ENCODE measurements at places on chromosomes 1 and 21.

- DNase-seq: no peak
- no peaks in the 10 kb centered on the region for H3K36me3 ChIP-seq
- no peak overlapping the region for H3K4me3 ChIP-seq
- peaks cover 28% of the 10 kb centered on the region for H3K27me3 ChIP-seq
Observed at GRCh38 chr1:2530513-2531361, 674 bp upstream of the HES5 start.

GRCh38 chr1:20093940-20094391 lies 24.0 kb downstream of the PLA2G5 start:
- H3K36me3 ChIP-seq: no peaks in the 10 kb centered on the region
- peaks cover 4% of the 10 kb centered on the region for H3K27me3 ChIP-seq
- H3K4me3 ChIP-seq: no peak overlapping the region
- no peak for DNase-seq

DNA sequence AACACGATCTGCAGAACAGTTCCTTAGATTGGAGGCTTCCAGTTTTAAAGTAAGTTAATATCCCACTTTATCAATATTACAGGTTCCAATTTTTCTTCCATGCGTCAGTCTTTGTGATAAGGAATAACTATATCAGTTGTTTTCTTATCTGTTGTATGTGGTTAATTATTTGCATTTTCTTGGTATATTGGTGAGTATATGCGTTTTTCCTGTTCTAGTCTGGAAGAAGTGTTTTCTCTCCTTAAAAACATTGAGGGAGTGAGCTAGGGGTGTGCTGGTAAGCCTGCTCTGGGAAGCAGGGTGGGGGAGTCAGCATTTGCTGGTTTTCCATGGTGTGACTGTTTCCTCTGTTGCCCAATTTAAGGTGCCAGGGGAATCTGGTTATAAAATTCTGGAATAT lies 50.2 kb upstream of the KIF1B start:
- H3K4me1 ChIP-seq: no peaks in the 10 kb centered on the region
- H3K36me3 ChIP-seq: peaks cover 13% of the 10 kb centered on the region
- no peak overlapping the region for H3K4me3 ChIP-seq
- H3K27me3 ChIP-seq: no peaks in the 10 kb centered on the region
- no peak for DNase-seq
- H3K27ac ChIP-seq: no peak overlapping the region

- peaks cover 3% of the 10 kb centered on the region for H3K36me3 ChIP-seq
- DNase-seq: no peak
- H3K27ac ChIP-seq: no peak overlapping the region
- peaks cover 8% of the 10 kb centered on the region for H3K27me3 ChIP-seq
Observed at GRCh38 chr1:182643699-182644098, 39.5 kb upstream of the RGS16 start.

DNA sequence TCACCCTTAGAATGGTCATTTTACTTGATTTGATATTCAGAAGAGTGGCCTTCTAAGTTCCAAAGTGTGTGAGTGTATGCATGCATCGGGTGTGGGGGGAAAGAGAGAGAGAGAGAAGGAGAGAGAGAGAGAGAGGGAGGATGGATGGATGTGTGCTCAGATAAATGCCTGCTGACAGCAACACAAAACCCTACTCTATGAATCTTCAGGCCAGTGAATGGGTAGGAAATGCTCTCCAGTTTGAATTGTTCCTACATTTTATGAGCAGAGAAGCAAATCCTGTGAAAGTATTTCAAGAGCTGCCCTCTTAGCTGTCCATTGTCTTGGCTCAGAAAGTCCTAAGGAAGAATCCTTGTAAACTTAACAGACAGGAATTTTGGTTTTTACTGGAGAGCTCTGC lies 7.4 kb downstream of the JAM2 start:
- H3K27ac ChIP-seq: no peak overlapping the region
- no peaks in the 10 kb centered on the region for H3K36me3 ChIP-seq

- peaks cover 10% of the 10 kb centered on the region for H3K36me3 ChIP-seq
- peaks cover 41% of the 10 kb centered on the region for H3K4me1 ChIP-seq
- no peak for DNase-seq
- H3K27ac ChIP-seq: no peak overlapping the region
- H3K4me3 ChIP-seq: no peak overlapping the region
Observed at GRCh38 chr1:199081739-199082138, 442.9 kb downstream of the PTPRC start.

DNA sequence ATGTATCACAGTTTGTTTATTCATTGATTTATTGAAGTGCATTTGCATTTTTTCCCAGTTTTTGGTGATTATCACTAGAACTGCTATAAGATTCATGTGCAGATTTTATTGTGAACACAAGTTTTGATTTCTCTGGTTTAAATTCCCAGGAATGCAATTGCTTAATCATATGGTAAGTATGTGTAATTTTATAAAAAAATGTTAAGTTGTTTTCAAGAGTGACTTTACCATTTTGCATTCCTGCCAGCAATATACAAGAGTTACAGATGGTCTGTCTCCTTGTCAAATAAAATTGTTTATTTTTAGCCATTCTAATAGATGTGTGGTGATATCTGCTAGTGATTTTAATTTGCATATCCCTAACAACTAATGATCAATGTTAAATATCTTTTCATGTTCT lies 127.3 kb upstream of the APP start:
- no peaks in the 10 kb centered on the region for H3K36me3 ChIP-seq
- no peaks in the 10 kb centered on the region for H3K4me1 ChIP-seq
- H3K27me3 ChIP-seq: no peaks in the 10 kb centered on the region
- DNase-seq: no peak
- H3K27ac ChIP-seq: no peak overlapping the region
